NCI-H2107 (cell line): ENCODE measurements at places on chromosomes 13 and 19.

DNA sequence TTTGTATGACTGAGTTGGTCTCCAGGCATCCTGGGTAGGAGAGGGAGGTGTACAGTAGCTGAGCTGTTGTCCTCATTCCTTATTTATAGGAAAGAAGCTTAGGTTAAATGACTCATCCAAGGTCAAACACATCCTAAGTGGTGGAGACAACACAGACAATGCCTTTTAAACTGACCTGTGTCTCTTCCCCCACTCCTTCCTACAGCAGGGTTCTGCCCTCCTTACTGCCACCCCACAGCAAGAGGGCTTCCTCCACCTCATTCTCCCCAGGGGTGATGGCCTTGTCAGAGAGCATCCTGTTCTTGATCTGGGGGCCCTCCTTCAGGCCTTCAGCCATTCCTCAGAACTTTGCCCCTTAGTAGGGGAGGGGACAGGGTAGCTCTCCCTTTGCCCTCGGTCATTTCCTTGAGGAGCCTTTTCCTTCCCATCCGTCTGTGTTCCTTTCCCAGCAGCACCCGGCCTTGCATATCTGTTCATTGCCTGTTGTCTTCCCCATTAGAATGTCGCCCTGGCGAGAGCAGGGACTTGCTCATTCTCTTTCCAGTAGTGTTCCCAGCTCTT, 48.2 kb upstream of the GPI start:
- DNase-seq = no peak

DNA sequence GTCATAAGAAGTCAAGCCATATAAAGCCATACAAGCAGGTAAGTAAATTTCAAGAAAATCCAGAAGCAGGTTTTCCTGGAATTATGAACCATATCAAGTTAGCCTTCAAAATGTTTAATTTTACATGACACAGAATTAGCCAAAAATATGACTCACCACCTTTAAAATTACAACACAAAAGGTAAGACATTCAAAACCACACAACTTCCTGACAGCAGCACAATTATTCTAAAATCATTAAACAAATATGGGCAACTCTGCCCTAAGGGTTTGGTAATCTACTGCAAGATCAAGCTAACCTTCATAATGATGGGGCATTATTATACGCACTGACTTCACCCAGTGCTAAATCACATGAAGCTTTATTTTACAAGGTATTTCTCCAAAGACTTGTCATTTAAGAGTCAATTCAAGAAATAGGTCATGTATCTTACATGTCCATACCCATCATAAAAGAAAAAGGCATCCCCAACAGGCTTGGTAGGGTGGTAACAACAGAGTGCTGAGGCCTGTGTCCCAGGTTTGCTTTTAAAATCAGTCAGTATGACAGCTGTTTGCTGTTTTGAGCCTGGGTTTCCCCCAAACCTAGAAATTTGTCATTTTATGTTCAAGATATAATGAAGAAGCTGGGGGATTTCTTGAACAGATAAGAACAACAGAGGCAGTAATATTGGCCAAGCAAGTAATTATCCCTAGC, 15.2 kb downstream of the RCBTB1 start:
- DNase-seq = no peak

DNA sequence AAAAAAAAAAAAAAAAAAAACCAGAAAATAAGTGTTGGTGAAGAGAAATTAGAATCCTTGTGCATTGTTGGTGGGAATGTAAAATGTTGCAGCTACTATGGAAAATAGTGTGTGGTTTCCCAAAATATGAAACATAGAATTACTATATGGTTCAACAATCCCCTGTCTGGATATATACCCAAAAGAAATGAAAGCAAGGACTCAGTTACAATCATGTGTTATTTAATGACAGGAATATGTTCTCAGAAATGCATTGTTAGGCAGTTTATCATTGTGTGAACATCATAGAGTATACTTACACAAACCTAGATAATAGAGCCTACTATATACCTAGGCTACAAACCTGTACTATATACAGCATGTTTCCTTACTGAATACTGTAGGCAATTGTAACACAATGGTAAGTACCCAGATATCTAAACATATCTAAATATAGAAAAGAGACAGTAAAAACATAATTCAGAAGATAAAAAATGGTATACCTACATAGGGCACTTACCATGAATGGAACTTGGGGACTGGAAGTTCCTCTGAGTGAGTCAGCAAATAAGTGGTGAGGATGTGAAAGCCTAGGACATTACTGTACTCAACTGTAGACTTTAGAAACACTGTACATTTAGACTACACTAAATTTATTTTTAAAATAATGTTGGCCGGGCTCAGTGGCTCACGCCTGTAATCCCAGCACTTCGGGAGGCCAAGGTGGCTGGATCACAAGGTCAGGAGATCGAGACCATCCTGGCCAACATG, 25.7 kb upstream of the SLC7A1 start:
- no peak for DNase-seq

- peak; percentile 29 for DNase-seq
Measured at GRCh38 chr19:33437821-33438671, 64.5 kb downstream of the CEBPG start.

DNA sequence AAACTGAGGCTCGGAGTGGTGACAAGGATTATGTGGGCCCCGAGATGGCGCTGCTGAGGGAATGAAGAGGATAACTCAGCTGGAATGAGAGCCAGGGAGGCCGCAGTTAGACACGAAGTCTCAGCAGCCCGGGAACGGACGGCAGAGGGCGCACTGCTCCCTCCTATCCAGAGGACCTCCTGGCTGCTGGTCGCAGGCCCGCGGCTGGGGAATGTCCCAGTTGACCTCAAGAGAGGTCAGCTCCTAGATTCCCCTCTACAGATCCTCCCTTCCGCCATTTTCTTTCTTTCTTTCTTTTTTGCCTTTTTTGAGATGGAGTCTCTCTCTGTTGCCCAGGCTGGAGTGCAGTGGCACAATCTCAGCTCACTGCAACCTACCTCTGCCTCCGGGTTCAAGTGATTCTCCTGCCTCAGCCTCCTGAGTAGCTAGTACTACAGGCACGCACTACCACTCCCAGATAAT, 24.1 kb upstream of the ASPDH start:
- DNase-seq = peak; percentile 49

DNA sequence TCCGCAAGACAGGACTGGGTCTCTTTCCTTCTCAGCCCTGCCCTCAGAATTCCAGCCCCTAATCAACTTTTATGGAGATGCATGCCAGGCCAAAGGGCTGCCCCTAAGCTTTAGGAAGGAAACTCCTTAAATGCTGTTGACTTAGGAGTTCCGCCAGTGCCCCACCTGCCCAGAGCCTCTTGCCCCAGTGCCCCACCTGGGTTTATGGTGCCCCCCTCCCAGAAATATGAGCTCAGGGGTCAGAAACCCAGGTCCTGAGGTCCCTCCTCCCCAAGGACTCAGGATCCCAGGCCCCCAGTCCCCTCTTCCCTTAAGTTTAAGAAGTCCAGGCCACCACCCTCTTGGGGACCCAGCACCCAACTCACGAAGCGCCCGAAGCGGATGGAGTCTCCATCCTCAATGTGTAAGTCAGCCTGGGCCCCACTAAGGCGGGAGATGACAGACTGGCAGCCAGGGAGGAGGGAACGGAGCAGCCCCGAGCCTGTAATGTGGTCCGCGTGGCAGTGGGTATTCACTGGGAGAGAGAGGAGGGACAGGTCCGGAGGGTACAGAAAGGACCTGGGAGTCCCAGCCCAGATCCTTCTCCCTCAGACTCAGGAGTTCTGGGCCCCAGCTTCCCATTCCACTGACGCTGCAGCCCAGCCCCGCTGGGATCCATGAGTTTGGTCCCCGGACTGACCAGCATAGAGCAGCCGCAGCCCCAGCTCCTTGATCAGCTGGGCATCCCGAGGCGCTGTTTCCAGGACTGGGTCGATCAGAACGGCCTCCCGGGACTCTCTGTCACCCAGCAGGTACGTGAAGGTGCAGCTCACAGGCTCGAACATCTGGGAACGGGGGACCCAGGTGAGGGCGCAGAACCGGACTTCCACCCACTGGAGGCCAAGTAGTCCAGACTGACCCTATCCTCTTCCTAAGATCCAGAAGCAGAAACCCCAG, 897 bp downstream of the ETHE1 start:
- no peak for DNase-seq

DNA sequence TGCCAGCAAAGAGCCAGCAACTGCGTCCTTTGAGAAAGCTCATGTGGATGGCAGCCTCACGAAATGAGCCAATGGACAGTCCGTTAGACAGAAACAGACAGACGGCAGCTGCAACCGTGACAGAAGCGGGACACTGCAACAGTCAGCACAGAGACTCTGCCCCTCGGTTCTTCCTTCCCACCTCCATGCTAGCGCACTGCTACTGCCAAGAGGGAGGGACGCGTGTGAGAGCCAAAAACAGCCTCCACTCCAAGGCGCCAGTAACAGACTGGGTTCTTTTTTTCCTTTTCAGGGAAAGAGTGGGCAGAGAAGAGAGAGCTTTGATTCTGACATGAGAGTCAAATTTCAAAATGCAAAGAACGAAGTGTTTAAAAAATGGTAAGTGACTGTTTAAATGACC, 77.5 kb downstream of the SERP2 start:
- no peak for DNase-seq

GRCh38 chr13:97127842-97128241, 94.3 kb upstream of the MBNL2 start:
- DNase-seq = no peak

DNA sequence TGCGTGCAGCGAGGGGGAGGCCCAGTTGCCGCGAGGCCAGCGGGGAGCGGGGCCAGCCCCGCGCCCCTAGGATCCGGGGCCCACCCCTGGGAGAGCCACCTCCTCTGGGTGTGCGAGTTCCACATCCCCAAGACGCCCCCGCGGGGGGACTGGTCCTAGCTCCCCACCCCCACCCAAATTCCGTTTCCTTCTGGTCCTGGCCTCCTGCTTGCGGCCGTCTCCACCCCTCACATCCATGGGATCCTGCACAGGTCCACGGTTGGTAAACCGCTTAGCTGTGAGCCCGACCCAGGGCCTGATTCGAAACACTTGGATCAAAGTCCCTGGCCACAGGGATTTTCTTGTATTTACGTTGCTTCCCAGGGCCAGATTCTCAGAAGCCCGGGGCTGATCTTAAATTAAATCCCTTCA, 324 bp upstream of the FBXO17 start:
- no peak for DNase-seq

DNA sequence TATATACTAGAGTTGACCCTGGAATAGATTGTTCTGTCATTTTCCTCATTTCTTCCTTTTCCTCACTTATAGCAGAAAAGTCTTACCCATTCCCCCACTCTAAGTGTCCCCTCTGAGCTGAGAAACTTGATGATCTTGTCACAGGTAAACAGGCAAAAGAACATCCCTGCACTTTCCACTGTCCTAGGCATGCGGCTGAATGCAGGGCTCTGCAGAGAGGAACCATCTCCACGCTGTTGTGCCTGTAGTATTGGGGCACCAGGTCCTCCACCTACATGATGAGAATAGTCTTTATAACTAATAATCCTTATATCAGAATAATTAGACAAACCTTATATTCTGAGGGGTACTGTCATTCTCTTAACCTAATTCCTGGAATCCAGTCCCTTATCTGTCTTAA, 211.3 kb downstream of the RBM26 start:
- no peak for DNase-seq

- no peak for DNase-seq
Measured at GRCh38 chr13:99722338-99722818, 221.1 kb downstream of the TM9SF2 start.

- peak; percentile 67 for DNase-seq
Measured at GRCh38 chr13:99176309-99177276, 24.1 kb upstream of the UBAC2 start.

- DNase-seq = no peak
Measured at GRCh38 chr19:12450844-12451243, 10.0 kb upstream of the ZNF443 start.

DNA sequence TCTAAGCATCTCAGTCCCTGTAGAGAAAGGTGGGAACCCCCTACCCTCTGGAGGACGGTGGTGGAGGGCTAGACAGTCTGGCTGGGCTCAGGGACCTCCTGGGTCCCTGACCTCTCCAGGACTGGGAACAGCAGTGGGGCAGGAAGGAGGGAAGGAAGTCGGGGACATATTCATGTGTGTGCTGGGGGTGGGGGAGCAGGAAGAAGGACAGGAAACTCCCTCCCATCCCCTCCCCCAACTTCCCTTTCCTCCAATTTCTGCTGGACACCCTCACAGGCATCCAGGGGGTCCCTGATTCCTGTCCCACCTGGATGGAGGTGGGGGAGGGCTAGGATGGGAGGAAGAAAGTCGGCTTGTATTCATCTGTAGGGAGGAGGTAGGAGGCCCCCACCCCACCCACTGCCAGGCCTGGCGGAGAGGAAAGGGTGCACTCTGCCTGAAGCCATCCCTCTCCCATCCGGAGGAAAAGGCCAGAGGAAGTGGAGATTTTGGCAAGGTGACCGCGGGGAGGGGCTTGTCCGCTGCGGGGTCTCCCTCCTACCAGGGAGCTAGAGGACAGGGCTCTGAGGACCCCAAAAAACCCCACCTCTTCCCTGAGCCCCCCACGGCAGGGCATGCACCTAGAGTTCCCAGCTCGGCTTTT, 2.3 kb downstream of the NOVA2 start:
- DNase-seq = no peak

GRCh38 chr13:20337884-20338551, 105.9 kb upstream of the GJB6 start:
- no peak for DNase-seq

DNA sequence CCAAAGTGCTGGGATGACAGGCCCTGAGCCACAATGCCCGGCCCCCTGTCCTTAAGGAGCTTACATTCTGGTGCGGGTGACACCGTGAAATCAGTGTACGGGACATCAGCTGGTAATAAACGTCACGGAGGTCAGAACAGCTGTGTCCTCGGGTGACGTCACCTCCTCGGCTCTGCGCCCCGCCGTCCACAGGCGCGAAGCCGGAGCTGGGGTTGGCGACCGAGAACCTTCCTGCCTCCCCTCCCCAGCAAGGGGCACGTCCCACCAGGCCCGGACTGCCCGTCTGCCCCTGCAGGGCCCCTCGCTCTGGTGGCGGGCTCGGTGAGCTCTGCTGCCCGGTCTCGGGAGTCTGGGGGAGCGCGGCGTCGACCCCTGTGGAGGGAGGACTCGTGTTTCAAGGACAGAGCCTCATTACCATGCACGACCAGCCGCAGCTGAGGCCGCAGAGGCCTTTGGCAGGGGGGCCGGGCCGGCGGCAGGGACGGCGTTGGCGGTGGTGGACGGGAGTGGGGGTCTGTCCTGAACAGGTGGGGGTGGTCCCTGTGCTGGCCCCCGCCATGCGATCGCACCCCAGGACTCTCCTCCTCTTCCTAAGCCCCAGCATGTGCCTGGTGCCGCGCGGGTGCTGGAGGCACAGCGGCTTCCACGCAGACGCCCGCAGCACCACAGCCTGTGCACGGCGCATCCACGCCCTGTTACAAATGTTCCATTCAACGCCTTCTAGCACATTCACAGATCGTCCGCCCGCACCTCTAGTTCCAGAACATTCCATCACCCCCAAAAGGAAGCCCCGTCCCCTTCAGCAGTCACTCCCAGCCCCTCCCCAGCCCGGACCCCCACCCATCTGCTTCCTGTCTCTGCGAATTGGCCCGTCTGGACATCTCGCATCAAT, 5.4 kb downstream of the LINGO3 start:
- DNase-seq = no peak

GRCh38 chr13:27775943-27776342, 16.3 kb upstream of the GSX1 start:
- DNase-seq = no peak

DNA sequence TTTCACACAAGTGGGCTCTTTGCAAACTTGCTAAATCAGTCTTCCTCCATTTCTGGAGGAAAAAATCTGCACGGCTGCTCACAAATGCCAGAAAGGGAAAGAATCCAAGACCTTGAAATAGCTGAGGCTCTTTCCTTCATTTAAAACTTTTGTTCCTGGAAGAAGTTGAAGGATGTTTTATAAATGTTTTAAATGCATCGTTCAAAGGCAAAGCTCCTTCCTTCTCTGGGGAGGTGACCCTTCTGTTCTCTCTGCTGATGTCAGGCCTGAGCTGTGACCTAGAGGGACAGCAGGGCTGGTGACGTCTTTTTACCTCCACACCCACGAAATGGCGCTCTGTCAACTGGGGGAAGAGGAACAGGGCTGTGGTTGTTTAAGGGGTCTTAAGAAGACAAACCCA, 376.4 kb upstream of the ZNF507 start:
- no peak for DNase-seq
